ENCODE measurements at places on chromosomes 13 and 19.

DNA sequence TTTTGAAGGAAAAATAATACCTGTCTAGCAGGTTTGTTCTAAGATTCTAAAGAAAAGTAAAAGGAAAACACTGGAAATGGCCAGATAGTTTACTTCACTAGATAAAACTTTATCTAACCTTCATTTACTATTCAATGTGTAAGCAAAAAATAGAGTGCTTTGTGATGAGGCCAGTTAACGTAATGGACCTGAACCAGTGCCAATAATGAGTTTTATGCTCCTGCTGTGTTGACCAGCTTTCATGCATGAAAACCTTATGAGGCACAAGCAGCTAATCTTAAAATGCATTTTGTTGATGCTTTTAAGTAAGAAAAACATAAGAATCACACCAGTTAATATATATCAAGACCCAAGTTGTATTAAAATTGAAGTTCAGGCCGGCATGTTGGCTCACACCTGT, 617.2 kb upstream of the GPC6 start:
- no peak for DNase-seq

DNA sequence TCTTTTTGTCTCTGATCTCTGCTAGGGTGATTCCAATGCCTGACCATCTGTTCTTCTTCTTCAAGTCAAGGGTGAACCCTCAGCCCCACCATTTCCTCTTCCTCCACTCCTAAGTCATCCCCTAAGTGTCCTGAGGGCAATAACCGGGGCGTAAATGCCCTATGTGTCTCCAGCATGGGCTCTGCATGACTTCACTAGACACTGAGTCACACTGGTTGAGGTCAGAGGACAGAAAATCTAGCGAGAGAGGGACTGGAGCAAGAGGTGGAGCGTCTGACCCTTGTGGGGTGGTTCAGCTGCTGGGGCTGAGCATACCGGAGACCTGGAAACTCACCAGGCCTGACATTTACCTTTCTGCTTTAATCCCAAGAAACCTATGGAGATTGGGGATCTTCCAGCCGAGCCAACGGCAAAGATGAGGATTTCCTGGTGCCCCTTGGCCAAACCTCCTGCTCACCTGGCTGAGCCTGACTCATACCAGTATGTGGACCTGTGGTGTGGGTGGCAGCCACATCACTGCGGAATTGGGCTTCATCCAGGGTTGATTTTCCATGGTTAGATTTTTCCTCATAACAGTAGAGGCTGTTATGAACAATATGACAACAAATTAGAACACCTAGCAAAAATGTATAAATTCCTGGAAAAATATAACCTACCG, 26.9 kb downstream of the SCGB2B2 start:
- no peak for DNase-seq

- DNase-seq: no peak
These were observed 437.6 kb downstream of the HS6ST3 start for GRCh38 chr13:96527497-96527896.

DNA sequence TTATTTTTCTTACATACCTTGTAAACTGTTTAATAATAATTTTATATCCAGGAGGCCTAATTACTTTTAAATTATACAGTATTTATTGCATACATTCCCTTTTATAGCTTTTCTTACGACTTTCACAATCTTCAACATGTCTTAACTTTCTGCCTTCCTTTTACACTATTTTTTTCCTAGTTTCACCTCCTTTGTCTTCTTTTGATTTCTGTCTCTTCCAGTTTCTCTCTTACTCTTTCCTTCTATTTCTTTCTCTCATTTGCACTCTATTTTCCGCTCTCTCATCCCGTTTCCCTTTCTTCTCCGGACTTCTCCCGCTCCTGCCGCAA, 11.5 kb downstream of the ZNF552 start:
- no peak for DNase-seq

GRCh38 chr19:30168760-30169159, 203.4 kb upstream of the ZNF536 start:
- no peak for DNase-seq

DNA sequence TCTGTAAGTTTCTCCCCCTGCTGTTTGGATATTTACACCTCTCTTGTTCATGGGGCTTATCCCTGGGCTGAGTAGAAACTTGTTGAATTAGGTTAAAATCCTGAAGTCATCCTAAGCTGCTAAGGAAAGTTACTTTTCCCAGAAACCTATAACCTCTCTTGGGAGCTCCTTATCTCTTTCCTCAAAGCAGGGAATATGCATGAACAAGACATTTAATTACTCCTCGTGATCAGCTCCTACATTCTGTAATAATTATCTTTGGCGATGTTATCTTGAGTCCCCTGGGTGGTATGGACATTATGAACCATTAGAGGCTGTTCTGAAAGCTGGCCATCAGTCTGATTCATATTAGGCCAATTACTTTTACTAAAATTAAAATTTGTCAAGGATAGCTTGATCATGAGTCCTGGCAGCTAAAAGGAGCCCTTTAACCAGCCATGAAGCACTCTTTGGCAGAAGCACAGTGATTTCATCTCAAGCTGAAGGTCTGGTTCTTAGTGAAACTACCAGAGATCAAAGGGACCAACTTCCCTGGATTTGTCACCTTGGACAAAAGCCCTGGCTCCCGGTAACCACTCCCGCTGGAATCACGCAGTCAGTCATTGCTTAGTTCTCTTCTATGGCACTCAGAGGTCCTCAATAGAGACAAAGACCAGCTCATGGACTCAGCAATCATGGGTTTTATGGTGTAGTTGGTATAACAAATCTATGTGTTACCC, 811.8 kb downstream of the UQCRFS1 start:
- DNase-seq: no peak

DNA sequence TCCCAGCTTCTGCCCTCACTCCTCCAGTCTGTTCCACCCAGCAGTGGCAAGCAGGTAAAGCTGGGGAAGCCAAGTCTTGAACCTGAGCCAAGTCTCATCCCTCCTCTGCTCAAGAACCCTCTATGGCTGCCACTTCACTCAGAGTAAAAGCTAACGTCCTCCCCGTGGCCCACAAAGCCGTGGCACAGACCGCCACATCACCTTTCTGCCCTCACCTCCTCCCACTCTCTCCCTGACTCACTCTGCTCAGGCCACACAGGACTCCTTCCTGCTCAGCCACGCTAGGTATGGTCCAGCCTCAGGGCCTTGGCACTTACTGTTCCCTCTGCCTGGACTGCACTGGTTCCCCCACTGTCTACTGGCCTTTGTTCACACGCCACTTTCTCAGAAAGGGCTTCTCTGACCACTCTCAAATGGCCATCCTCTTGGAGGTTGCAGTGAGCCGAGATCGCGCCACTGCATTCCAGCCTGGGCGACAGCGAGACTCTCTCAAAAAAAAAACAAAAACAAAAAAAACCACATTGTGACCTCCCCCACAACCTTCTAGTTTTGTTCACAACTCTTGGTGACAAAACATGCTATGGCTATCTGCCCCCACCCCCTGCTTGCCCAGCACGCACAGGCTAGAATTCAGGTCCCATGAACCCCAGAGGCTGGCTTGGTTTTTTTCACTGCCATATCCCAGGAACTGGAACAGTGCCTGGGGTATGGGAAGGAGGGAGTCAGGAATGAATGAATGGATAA, 15.8 kb downstream of the NDUFB7 start:
- DNase-seq: no peak

DNA sequence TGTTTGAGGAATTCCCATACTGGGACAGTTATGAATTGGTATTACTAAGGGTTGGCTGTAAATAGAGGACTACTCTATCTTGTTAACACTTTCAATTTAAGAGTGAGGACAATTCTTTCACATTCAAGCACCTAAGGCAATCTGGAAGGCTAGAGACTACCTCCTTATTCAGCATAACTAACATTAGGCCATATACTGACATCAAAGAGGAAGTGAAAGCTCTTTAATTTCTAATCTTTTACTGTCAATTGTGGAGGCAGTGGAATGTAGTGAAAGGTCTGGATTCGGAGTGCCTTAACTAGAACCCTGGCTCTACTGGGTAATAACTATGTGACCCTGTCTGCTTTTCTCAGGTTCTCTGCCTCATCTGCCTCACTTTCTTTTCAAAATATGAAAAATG, 134.0 kb downstream of the UFM1 start:
- no peak for DNase-seq

GRCh38 chr19:50365434-50366306, at the start of gene NAPSA:
Gene NAPSA, minus strand, starts transcription at chr19:50365639. Its CDS starts 18 bp downstream, at chr19:50365621.
- no peak for DNase-seq

DNA sequence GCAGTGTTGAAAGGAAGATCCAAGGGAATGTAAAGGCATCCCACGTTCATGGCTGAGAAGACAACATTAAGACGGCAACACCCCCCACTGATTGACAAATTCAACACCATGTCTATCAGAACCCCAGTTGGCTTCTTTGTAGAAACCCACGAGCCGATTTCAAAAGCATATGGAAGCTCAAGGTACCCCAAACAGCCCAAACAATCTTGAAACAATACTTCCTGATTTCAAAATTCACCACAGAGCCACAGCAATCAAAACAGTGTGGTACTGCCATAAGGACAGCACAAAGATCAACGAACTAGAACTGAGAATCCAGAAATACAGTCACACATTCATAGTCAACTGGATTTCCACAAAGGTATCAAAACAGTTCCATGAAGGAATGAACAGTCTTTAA, 6.2 kb downstream of the MIER2 start:
- DNase-seq: no peak

GRCh38 chr19:1053176-1054101, 13.5 kb upstream of the ARHGAP45 start:
- DNase-seq: no peak

GRCh38 chr19:33430674-33431277, 57.3 kb downstream of the CEBPG start:
- peak; percentile 15 for DNase-seq

- DNase-seq: no peak
These were observed 58.2 kb upstream of the XPO4 start for GRCh38 chr13:20960663-20961309.

DNA sequence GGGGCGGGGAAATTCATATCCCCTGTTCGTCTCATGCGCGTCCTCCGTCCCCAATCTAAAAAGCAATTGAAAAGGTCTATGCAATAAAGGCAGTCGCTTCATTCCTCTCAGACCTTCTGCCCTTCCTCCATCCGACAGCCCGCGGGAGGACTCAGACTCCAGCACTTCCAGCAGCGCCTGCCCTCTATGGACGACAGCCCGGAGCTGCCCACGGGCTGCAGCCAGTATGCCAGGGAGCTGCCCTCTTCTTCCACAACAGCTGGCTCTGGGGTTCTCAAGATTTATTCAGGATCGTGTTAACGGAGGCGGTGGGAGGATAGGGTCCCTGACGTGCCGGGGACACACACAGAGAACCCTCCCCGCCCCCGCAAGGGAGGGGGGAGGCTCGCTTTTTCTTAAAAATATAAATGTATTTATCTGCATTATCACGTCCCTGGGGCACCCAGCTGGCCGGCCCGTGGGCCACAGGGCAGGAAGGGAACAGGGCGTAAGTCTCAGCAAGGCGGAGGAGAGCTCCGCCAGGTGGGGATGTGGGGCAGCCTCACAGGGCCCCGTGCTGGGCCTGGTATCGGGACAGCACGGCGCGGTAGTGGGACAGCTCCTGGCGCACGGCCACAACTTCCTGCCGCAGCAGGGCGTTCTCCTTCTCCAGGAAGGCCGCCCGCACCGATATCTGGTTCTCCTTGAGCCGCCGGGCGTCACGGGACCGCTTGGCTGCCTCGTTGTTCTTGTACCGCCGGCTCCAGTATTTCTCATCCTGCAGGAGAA, 6.7 kb downstream of the DBP start:
- DNase-seq: no peak

- DNase-seq: no peak
These were observed 96.9 kb downstream of the COL4A1 start for GRCh38 chr13:110209950-110210603.

DNA sequence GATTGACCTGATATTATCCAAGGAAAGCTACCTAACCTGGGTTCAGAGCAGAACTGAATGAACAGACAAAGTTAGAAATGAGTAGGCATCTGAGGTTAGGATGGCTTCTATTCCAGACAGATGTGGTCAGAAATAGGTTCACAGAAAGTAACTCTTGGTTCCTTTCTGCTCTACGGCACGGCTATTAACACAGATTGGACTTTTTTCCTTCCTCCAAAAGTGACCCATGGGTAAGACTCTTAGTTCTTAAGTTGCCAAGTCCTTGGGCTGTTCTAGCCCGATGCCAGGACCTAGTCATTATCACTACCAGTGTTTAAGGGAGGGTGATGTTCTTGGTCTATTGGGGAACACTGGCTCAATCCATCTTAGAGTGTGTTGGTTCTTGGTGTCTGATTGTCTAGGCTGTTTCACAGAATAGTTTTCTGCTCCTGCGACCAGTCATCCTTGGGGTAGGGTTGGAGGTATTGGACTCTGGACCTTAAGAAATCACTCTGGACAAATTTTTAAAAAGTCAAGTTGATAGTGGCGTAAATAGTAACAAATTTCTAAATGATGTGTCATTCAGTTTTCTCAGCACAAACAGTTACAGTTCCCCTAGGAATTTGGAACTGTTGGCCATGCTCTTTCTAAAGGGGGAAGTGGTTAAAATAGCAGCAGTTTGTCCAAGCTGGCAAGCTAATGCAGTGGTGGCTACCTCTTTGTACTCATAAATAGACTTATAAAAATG, 60.1 kb upstream of the MYCBP2 start:
- no peak for DNase-seq

GRCh38 chr13:40146611-40147117, 491.2 kb downstream of the COG6 start:
- no peak for DNase-seq

- no peak for DNase-seq
These were observed 262.0 kb downstream of the NDFIP2 start for GRCh38 chr13:79742923-79743322.

GRCh38 chr13:51687947-51688714, 103.9 kb downstream of the WDFY2 start:
- DNase-seq: no peak

DNA sequence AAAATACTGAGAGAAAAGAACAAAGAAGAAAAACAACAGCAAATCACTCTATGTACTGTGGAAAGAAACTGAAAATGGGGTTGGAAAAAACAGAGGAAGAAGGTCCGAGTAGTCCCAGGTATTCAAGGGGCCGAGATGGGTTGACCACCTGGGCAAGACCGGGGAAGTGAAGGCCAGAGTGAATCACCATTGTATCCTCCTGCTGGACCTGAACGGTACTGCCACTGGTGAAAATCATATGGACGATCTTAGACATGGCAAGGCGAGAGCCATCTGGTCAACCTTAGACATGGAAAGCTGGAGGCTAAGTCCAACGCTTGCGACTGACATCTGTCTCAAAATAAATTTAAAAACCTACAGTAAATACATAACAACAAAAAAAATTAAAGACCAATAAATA, 44.4 kb upstream of the ZNF91 start:
- no peak for DNase-seq

- no peak for DNase-seq
These were observed 9.1 kb downstream of the UBE2L5 start for GRCh38 chr13:30431269-30431940.

Data from stimulated activated CD8-positive, alpha-beta memory T cell treated with anti-CD3 and anti-CD28 coated beads, Interleukin-15, amount 100 ng/mL, for 4 hours (primary cell).